ENCODE measurements at places on chromosomes 4 and X.

- DNase-seq = no peak
Measured at GRCh38 chr4:73865431-73866096, 3.6 kb upstream of the CXCL1 start.

DNA sequence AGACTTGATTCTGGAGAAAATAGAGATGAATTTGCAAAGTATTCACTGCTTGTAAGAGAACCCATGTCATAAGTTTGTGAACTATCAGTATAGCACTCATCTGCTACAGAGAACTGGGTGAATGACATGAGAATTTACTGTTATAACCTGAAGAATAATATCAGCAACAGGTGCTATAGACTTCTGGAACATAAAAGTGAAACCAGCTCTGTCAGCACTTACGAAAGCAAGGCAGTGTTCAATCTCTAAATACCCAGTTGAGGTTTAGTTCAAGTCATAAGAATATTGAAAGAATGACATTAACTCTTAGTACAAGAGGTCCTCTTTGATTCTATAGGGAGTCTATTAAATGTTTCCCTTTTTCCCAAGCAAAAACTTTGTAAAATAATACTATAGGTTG lies 232.9 kb upstream of the ANKRD50 start:
- no peak for DNase-seq

DNA sequence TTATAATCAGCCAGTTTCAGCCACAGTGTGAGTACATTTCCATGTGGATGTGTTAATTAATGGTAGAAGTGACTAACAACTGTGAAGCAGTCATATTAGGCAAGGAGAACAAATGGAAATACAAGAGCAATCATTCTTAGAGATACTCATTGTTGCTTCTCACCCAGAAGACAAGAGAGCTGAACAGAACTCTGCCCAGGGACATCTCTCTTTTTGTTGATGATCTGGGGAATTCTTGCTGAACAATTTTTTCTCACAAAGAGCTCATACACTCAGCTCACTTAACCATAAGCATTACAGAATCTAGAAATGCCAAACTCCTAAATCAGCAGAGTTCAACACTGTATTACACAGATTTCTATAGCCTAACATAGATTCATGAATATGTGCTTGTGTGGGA lies 150.1 kb downstream of the COMMD8 start:
- DNase-seq = no peak

DNA sequence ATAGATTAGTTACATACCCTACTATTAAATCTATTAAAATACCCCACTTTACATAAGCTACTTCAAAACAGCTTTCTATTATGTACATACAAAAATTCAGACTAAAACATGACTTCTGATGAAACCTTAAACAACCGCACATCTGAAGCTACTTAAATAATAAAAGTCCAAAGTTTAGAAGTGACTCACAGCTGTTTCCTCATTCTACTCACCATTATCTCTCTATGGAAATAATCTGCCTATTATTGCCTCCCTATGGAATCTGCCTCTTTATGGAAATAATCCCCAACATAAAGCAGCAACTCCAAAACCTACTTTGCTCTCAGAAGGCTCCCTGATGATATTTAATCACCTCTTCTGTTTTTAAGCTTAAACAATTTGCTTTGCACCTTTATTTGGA lies 15.7 kb upstream of the BANK1 start:
- no peak for DNase-seq

- peak; percentile 36 for DNase-seq
Measured at GRCh38 chr4:94947681-94948108, 189.9 kb downstream of the BMPR1B start.

DNA sequence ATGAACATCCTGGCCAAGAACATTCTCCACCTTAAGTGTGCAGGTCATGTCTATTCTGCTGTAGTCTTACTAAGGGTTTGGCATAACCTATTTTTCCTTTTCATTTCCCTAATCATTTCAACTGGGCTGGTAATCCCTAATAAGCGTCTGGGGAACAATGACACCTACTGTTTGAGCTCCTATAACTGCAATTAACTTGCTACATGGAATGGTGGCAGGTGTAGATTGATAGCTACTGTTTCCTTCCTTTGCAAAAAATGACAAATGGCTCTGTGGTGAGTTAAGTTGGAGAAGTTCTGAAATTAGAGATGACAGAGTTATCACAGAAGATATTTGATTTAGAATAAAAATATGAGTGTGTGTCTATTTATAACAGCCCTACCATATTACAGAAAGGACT lies 104.5 kb upstream of the NAP1L5 start:
- DNase-seq = no peak

DNA sequence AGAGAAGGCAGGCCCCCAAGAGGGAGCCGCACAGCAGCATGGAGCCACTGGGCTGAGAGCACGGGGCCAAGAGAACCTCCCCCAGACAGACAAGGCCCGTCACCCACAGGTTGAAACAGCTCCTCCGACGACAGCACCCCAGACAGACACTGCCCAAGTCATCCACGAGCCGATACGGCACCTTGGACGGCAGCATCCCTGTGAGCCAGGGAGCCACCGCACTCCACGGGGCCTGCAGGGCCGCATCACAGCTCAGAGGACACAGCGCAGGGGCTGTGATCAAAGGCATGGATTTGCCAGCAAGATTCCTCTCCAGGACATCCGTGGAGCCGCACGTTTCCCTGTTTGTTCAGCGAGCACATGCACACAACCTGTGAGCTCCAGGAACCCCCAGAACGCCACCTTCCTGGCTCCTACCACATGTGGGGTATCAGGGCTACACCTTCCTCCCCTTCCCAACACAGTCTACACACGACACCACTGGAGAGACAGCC lies 3.9 kb downstream of the CTBP1 start:
- DNase-seq = no peak

DNA sequence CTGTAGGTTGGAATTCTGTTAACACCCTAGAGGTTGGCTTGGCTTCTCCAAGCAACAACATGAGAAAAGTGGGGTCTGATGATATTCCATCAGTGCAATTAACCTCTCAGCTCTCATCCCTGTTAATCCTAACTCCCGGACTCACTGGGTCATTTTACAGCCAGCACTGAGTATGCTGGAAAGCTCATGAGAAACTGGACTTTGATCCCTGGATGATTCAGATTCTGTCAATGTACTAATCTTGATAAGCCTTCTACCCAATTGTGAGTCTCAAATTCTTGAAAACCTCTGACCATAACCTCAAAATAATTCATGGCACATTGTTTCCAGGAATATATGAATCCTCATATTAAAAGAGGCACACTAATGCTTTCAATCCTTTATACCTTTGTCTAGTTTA lies 244.3 kb upstream of the DCAF8L1 start:
- no peak for DNase-seq

GRCh38 chr4:26268246-26268645 lies 52.6 kb upstream of the RBPJ start:
- no peak for DNase-seq

DNA sequence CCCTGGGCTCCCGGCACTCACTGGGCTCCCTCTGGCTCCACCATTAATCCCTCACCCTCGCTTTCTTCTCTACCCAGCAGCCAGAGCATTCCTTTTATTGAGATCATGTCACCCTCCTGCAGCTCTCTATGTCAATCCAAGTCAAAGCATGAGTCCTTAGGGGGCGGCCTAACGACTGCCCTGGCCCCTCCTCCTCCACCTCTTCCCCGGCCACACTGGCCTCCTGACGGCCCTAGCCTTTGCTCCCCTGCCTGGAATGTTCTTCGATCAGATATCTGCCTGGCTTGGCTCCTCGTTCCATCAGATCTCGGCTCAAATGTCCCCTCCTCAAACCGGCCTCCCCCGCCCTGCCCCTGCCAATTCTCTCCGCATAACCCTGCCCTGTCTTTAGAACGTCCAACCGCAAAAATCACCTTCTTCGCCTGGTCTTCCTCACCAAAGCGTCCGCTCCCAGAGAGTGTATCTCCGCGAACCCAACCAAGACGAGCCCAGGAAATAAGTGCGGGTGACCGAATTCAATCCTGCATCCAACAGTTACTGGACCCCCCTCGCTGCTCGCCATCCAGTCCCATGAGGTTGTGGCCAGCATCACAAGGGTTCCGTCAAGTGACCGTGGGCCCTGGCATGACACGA lies 722 bp upstream of the PNCK start:
- DNase-seq = no peak

- no peak for DNase-seq
Measured at GRCh38 chr4:127936974-127937373, 28.0 kb downstream of the MFSD8 start.

GRCh38 chr4:113616443-113616842 lies 145.1 kb downstream of the CAMK2D start:
- no peak for DNase-seq

GRCh38 chr4:48931459-48931858 lies 24.9 kb upstream of the OCIAD2 start:
- DNase-seq = no peak

DNA sequence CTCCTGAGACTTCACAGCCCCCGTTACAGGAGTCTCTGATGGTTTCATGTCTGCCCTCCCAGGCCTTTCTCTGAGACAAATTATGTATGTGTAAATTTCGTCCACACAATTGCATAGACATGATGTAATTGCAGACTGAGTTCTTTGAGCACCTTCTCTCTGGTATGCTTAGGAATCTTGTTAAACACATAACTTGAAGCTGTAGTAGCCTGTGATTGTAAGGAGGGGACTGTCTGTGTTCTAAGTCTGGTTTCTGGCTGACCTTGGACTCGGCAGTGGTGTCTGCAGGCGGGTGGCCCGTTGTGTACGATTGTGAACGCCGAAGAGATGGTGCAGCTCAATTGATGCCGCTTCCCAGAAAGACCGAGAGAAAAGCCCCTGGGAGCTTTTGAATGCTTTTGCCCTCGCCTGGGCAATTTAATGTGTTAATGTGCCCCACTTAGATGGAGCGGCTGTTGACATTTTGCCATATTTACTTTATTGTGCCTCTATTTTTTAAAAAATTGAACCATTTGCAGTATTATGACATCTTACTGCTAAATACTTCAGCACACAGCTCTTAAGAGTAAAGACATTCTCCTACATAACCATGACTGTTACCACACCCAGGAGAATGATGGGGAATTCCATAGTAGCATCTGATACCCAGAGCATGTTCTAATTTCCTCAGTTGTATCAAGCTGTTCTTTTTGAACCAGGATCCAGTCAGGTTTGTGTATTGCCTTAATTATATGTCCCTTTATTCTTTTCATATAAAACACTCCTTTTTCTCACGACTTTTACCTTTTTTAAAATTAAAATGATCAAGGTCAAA lies 58.4 kb upstream of the TADA2B start:
- DNase-seq = no peak

GRCh38 chr4:1175635-1176229 lies 3.3 kb upstream of the SPON2 start:
- DNase-seq = no peak

DNA sequence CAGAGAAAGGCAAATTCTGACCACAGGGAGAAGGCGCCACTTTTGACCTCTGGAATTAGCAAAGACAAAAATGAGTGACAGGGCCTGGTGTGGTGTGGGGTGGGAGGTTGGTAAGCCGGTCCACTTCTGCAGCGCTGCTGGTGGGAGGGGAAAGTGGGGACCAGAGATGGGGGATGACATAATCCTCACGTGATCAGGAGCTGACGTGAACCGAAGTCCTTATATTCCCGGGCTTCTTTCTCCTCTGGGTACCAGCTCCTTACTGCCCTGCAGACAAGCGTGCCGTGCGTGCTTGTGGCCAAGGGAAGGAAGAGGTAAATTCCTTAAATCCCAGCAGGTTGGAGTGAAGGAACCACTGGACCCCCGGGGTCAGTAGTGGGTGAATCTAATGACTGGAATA lies at the start of gene TCEAL7:
Gene TCEAL7 (plus strand): TSS at position 249 of the 400 bp plus-strand sequence. CDS start 1,165 bp downstream, outside the sequence.
- DNase-seq = peak; percentile 15

DNA sequence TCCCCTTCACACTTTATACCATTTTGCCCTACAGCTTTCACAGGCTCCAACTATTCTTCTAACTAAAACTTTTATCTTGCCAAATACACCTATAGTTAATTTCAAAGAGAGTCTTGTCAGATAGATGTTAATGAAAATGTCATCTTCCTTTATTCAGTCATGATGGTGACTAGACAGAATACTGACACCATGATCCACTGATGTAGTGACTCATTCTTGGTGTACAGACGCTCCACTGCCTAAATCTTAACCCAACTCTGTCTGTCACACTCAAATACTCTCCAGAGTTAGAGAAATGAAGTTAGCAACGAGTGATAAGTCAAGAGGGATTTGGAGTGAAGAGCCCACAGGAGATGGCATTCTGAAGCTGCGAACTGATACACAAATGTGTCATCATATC lies 32.1 kb upstream of the HDAC8 start:
- DNase-seq = no peak

DNA sequence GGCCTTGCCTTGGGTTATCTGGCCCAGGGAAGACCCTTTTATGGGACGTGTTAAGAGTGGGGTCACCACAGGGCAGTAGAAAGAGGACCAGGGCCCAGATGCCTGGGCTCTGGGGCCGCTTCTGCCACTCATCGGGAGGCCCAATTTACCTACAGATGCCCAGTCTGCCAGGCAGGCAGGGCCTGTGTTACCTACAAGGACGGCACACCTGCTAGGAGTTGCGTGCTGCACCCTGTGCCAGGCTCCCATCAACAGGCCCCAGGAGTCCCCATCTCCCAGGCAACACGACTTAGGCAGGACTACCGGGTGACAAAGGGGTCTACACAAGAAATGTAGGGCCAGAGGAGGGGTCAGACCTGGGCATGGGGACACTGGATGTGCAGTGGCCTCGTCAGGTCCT lies 34.6 kb downstream of the WDR1 start:
- DNase-seq = no peak

DNA sequence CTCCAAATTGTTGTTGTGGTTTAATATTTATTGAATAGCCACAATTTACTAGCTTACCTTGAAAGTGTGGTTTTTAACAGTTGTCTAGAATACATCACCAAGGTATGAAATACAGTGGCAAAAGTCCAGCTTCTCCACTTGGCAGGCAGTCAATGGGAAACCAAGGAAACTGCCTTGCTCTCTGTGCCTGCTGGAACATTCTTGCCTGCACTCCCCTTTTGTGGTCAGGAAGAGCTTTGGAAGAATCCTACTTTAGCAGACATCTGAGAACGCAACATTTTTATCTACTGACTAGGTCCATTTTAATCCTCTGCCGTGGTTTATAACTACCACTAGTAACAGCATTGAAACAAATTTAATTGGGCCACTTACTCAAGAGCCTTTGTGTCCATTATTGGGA lies 64.5 kb downstream of the TENM3 start:
- no peak for DNase-seq

- no peak for DNase-seq
Measured at GRCh38 chr4:38696697-38697096, 32.7 kb downstream of the KLF3 start.

DNA sequence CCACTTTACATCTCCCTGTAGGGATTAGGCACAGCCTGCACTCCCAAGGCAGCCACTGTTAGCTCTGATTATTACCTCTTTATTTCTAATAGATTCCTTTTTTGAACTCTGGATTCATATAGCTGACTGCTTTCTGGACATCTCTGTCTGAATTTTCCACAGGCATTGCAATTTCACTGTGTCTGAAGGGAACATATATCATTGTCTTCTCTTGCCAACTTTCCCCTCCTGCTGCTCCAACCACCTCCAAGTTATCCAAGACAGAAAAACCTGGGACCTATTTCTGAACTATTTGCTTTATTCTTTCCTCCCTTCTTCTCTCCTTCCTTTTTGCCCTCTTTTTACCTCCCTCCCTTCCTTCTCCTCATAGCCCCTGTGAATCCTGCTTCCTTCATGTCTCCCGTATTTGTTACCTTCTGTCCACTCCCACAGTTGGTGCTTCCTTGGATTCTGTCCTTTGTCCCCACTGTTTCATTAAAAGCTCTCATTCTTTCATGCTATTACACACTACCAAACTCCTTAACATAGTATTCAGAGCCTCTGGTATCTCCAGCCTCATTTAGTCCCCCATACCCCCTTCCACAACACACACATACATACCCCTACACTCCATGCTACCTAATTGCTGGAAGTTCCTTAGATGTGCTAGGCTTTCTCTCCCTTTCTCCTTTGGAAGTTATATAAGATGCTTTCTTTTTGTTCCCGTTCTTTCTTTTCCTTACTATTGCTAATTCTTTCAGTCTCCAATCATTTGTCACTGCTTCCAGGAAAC lies 34.7 kb downstream of the FGF2 start:
- no peak for DNase-seq

Data from iPS-NIHi11 (cell line).